ENCODE measurements at places on chromosomes 11 and 22.

GRCh38 chr11:108912581-108912980 is 247.7 kb downstream of the DDX10 start:
- no peak for DNase-seq

DNA sequence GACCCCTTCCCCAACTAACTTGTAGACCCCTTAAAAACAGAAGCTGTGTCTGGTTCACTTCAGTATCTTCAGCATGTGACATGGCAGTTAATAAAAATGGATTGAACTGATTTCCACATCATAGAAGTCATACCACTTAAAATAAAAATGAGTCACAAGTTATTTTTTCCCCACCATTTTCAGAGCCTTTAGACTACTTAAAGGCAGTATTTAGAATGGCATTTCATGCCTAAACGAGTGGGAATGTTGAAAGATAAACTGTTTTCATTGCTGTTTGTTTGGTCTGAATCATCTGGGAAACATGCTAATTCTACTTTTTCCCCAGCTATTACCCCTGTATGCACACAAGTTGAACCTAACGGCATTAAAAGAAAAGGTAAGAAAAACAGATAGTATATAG is 324.0 kb downstream of the RAB38 start:
- no peak for DNase-seq

DNA sequence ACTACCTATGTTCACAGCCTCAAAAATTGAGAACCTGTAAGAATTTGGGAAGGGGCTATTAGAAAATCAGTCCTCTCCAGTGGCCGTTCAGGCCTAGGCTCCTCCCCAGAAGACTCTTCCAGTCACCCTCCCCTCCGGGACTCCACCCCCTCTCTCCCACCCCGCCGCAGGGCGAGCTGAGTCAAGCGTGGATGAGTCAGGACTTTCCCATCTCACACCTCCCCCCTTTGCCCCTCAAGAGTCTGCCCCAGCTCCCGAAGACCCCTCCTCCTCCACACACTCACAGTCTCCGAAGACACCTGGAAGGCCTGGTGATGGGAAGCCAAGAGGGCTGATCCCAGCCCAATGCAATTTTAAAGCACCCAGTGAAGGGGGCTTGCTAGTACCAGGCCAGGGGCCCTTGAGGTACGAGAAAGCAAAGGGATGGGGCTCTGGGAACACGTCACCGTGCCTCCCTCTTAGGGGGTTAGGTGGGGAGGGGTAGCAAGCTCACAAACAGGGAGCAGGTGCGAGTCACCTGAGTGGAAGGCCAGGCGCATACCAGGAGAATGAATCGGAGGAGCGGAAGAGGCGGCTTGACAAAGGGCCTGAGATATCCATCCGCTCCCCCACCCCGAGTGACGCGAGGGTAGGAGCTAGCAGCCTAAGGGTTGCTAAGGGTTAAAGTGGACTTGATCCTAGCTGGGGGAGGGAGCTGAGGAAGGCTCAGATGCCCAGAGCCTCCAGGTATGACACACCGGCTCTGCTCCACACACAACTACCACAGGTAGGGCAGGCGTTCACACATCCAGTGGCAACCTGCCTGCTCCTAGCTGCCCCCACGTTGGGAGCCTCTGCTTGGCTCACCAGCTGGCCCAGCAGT is 13.6 kb downstream of the BCL9L start:
- DNase-seq, result peak; percentile 88

- DNase-seq, result no peak
Observed at GRCh38 chr11:11370255-11370961, 17.4 kb upstream of the CSNK2A3 start.

GRCh38 chr22:25485626-25486545 is 78.6 kb upstream of the GRK3 start:
- peak; percentile 44 for DNase-seq

GRCh38 chr11:69044111-69045013 is 4.4 kb upstream of the TPCN2 start:
- DNase-seq, result peak; percentile 31

- DNase-seq, result peak; percentile 82
Observed at GRCh38 chr11:60971520-60971919, at the start of gene CD6. CD6 (plus strand) TSS chr11:60971680; CDS start chr11:60971866, 186 bp downstream.

Measured in activated CD4-positive, alpha-beta T cell treated with anti-CD3 and anti-CD28 coated beads, Interleukin-2, Interleukin-6, amounts not matched to agents 100 ng/mL and 50 ng/mL, durations not matched to agents 16 hours and 8 hours (primary cell).